GM06990 (cell line): ENCODE measurements at places on chromosomes 16 and 17.

GRCh38 chr17:80720610-80721577 is 176.3 kb downstream of the RPTOR start:
- no peak for DNase-seq

- no peak for DNase-seq
Measured at GRCh38 chr16:70747703-70748631, 53.0 kb downstream of the VAC14 start.

- DNase-seq = no peak
Measured at GRCh38 chr17:75102385-75102821, 7.4 kb upstream of the ARMC7 start.

DNA sequence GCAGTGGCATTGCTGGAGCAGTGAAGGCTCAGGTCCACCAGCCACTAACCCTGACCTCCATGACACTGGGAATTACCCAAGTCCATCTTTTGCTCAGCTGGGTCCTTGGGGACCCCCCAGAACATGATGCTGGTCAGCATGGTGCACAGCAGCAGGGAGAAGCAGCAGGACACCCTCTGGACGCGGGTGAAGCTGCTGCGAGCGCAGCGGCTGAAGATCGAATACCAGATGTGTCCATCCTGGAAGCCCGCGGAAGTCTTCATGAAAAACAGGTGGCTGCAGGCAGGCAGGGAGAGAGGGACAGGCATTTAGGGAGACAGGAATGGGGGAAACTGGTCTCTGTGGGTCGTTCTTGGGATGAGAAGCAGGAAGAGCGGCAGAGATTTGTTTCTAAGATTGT is 53.4 kb upstream of the GCSH start:
- no peak for DNase-seq

- DNase-seq = no peak
Measured at GRCh38 chr16:53643474-53643873, 60.2 kb downstream of the RPGRIP1L start.

- DNase-seq = no peak
Measured at GRCh38 chr17:58092797-58093385, 9.7 kb downstream of the DYNLL2 start.

GRCh38 chr16:88963583-88963982 is 13.4 kb downstream of the CBFA2T3 start:
- DNase-seq = no peak

- DNase-seq = no peak
Measured at GRCh38 chr17:39281806-39282205, 56.1 kb upstream of the STAC2 start.

DNA sequence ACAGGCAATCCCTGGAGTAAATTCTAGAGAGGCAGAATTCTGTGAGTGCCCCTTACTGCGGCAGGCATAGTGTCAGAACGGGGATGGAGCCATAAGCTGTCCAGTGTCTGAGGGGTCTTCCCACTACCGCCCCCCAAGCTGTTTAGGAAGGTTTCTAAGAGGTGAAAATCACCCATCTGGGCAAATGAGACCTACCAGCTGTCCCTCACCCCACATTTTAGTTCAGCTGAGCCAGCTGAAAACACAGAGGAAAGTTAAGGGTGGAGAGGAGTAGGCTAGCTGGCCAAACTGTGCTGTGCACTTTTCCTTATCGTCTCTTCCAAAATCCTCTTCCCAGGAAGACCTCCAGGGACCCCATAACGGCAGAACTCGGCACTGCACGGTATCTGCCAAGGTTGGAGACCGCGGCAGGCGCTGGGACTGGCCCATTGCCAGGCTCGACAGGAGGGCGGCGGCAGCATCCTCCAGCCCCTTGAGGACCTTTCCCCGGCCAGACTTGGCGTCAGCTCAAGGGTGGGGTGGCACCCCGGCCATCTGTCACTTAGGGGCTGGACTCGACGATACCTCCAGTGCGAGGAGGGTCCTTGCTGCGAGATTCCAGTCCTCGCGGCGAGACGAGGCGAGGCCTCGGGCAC is 955 bp downstream of the ACLY start:
- DNase-seq = no peak

GRCh38 chr17:34770586-34770985 is 190.7 kb downstream of the CCT6B start:
- DNase-seq = no peak

- DNase-seq = no peak
Measured at GRCh38 chr17:773467-774312, 8.4 kb downstream of the GLOD4 start.

DNA sequence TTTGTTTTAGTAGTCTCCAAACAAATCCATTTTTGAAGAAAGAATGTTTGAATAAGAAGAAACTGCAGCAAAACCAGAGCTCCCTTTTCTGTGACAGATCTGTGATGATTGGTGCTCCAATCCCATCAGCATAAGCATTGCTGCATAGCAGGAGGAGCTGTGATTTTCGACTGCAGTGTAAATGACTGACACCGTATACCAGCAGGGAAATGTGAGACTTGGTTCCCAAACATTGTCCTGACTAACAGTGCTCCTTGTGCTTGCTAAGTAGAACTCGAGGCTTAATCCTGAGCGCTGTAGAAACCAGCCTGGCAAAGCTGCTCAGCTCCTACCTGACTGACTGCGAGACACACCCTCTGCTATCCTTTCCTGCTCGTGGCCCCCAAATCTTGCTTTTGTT is 57.2 kb downstream of the NUP93 start:
- no peak for DNase-seq

- no peak for DNase-seq
Measured at GRCh38 chr16:50645563-50646220, 35.4 kb downstream of the SNX20 start.

DNA sequence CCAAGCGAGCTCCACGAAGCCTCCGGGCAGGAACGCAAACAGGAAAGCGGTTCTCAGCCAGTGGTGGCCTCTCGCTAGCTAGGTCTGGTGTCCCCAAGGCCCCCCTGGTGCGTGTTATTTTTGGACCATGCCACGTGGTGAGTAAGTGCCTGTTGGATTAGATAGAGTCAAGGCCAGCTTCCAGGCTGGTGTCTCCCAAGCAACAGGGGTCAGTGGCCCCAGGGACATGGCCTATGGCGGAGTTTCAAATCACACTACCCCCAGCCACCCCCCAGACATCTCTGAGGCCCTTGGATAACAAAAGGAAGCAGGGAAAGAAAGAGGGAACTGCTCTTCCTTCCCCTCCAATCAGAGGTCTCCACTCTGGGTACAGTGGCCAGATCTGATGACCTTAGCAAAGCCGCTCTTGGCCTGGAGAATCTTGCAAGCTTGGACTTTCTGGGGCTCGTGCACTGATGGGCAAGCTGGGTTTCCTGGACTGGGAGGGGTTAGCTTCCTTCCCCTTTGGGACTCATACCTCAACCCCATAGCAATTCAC is 58.2 kb downstream of the MAF start:
- no peak for DNase-seq

DNA sequence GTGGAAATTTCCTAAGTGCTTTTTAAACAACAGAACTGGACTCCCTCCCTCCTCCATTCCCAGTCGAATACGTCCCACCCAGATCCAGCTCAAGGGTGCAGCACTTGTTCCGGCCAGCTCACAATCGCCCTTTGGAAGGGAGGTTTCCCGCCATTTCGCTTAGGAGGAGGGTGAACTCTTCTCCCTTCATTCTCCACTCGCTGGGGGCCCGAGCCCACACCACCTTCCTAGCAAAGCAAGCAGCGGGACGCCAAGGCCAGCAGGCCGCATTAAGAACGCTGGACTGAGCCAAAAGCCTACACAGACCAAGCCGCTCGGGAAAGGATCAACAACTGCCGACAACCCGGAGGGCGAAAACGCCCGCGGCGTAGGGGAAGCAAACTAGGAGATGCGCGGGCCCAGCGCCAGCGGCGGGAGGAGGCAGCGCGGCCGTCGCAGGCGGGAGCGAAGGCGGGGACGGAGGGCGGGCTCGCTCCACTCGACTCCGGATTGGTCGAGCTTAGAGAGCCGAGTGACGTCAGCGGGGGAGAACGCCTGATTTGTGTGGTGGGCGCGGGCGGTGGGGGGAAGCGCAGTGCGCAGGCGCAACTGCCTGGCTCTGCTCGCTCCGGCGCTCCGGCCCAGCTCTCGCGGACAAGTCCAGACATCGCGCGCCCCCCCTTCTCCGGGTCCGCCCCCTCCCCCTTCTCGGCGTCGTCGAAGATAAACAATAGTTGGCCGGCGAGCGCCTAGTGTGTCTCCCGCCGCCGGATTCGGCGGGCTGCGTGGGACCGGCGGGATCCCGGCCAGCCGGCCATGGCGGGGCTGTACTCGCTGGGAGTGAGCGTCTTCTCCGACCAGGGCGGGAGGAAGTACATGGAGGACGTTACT is at the start of gene PPM1D:
TSS of gene PPM1D (plus strand) at position 574 of the 870 bp plus-strand sequence. CDS start at position 796, 222 bp downstream.
- DNase-seq = peak; percentile 100

- DNase-seq = no peak
Measured at GRCh38 chr16:29862383-29862883, 593 bp downstream of the CDIPT start.

DNA sequence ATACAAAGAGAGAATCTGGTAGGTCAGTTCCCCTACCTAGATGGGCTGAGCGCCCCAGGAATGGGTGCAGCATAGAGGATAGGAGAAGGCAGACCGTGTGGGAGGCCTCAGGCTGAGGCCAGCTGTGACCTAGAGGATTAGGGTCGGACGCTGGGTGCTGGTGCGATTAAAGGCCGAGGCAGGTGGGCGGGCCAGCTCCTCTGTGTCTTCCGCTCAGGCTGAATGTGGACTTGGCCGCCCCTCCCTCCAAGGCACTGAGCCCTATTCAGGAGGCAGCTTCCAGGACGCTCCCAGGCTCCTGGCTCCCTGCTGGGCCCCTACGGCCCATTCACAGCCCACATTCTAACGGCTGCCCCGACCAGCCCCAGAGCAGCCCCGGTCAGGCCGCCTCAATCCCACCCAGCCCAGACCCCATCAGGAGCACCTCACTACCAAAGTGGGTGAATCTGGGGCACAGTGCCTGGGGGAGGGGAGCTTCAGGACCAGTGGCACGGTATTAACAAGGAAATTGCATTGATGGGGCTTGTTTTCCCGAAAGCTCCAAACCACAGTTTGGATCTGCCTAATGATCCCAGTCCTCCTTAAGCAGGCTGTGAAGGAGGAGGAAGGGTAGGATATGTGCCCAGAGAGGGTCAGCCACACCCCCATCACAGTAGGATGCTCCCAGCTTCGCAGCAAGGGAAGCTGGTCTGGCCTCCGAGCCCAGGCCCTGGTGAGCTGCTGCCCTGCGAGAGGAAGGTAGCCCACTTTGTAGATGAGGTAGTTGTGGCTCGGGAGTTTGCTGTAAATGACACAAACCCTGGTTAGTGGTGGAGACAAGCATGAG is 14.5 kb downstream of the RHBDL3 start:
- no peak for DNase-seq

DNA sequence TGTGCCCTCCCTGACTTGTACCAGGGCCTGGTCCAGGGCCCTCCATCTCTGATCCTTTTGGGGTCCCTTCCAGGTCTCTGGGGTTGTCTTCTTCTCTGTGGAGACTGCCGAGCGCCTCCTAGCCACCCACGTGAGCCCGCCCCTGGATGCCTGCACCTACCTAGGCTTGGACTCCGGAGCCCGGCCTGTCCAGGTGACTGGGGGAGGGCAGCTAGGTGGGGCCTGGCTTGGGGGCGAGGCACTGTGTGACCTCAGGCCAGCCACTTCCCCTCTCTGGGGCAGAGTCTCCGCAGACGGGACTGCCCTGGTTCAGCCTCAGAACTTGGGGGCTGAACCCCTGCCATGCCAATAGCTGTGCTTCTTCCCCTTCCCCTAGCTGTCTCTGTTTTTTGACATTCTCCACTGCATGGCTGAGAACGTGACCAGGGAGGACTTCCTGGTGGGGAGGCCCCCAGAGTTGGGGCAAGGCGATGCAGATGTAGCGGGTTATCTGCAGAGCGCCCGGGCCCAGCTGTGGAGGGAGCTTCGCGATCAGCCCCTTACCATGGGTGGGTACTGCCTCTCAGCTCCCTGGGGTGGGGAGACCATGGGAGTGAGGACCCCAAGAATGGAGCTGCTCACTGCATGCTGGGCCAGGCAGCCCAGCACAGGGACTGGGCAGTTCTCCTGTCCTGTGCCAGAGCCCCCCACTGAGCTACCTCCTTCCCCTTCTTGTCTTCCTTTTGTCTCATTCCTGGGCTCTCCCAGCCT is 14.6 kb downstream of the FCSK start:
- DNase-seq = no peak

DNA sequence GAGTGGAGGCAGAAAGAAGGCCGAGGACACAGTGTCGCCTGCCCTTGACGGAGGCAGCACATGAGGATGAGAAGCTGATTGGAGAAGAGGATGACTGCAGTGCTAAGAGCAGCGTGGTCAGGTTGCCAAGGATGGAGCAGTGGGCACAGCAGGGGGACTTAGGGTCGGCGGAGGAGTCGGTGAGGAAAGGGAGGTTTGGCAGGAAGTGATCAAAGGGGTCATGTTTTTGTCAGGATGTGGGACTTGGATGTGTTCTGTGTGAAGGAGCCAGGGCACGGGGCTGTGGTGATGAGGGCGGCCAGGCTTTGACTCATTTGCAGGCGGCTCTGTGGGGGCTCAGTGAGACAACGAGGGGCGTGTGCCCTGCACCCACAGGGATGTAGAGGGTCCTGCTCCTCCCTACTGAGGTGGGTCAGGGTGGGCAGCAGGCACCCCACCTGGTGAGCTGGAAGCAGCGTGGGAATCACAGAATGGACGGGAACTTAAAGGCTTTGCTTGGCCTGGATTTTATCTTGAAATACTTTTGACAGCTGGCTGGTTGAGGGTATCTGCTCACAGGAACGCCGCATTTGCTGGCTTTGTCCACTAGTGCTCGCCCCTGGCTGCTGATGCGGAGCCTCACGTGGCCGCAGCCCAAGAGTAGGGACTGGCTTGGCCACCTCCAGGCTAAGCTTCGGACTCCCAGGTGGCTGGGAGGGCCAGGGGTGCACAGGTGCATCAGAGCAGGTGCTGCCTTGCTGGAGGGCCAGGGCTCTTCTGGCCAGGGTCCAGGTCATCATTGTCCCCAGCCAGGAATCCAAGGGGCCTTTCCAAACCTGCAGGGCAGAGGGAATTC is 6.0 kb downstream of the MPG start:
- no peak for DNase-seq

DNA sequence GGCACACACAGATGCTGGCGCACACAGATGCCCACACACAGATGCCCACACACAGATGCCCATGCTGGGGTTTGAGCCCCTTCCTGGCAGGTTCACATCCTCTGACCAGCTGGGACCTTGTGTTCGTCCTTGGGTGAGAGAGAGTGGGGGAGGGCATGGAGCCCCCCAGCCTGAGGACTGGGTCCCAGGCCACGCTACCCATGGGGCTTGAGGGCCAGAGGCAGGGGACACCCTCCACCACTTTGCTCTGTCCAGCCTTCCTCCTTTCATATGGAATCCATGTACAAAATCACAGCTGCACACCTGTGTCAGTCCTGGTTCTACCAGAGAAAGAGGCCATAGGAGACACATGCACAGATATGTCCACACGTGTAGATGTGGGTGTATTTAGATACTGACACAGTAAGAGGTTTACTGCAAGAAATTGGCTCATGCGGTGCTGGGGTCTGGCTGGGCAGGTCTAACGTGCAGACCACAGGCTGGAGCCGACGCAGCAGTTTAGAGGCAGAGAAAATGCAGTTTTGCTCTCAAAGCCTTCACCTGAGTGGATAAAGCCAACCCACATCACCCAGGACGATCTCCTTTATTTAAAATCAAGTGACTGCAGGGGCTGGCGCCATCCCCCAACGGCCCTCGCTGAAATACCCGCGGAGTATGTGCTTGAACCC is 10.8 kb downstream of the SLC22A31 start:
- peak; percentile 15 for DNase-seq
